ENCODE measurements at places on chromosomes 11 and 22. TPM values are rescaled to one million over a fixed set of nuclear protein-coding genes. Genes with fewer than 3 reads are reported as not detected.

DNA sequence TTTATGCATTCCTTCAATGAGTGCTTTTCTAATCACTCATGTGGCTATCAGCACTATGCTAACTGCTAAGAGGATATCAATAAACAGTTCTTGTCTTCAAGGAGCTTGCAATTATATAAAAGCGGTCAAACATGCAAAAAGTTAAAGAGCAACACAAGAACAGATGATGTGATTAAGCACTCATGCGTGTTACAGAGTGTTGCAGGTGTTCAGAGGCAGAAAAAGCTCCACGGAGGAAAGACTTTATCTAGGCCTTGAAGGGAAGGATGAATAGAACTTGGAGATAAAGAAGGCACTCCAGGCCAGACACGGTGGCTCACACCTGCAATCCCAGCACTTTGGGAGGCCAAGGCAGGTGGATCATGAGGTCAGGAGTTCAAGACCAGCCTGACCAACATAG is 13.6 kb downstream of the CD3E start:
- no peak for DNase-seq

DNA sequence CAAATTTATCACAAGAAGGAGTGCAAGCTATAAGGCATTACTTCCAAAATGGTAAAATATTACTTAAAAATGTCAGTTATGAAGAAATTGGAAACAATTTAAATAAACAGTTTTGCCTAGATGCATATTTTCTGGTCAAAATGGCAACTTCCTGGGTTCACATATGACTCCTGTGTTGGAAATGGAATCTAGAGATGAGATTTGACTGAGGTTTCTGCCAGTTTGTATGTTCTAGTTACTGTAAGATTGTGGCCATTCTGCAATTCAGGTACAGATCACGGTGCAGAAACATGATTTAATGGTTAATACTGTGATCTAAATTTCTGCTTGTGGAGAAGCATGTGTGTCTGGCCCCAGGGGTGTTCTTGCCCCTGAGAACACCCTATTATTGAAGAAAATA is 3.4 kb upstream of the OR4C6 start:
- no peak for DNase-seq

- no peak for DNase-seq
These were observed 4.6 kb upstream of the CCDC188 start for GRCh38 chr22:20155330-20156041.

GRCh38 chr11:12260731-12261521 is 116.4 kb upstream of the PARVA start:
- DNase-seq: no peak

DNA sequence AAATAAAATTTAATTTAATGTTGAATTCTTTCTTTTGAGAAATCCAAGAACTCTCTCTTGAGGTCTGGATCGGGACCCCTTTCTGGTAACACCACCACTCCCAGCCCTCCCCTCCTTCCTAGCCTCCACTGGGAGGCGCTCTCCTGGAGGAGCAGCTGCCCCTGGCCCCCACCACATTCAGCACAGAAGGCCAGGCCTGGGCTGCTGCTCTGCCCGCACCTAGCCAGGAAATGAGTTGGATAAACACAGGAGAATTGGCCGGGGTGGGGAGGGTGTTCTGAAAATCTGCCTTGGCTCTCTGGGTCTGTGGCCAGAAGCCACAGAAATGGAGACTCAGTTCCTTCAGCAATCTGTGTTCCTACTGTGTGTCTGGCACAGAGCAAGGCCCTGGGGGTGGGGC is 31.2 kb downstream of the C22orf42 start:
- DNase-seq: no peak

GRCh38 chr11:70176940-70177689 is 26.0 kb upstream of the FADD start:
- DNase-seq: no peak

DNA sequence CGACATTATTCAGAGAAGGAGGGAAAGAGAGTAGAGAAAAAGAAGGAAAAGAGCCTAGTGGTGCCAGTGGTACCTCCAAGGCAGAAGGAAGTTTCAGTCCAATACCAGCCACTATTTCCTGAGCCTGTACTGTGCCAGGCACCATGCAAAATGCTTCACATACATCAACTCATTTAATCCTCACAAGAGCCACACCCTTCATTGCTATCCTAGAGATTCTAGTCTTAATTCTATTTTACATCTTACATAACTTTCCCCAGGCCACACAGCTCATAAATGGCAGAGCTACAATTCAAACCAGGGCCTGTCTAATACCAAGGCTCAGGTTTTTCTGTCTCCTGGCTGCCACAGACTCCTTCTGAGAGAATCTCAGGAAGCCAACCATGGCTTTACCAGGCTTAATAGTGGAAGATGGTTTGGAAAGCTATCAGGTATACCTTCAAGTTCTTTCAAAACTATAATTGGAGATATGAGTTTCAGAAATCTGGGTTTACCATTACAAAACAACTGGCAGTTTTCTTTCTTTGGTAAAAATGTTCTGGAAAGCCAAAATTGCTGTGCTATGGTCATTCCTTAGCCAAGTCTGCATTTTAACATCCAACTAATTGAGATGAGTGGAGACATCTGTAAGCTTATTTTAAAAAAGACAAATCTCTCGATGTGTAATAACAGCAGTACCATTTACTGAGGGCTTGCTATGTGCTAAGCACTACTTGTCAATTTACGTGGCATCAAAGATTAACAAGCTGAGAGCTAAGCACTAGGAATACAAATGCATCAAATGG is 225.1 kb upstream of the PITPNB start:
- DNase-seq: no peak

DNA sequence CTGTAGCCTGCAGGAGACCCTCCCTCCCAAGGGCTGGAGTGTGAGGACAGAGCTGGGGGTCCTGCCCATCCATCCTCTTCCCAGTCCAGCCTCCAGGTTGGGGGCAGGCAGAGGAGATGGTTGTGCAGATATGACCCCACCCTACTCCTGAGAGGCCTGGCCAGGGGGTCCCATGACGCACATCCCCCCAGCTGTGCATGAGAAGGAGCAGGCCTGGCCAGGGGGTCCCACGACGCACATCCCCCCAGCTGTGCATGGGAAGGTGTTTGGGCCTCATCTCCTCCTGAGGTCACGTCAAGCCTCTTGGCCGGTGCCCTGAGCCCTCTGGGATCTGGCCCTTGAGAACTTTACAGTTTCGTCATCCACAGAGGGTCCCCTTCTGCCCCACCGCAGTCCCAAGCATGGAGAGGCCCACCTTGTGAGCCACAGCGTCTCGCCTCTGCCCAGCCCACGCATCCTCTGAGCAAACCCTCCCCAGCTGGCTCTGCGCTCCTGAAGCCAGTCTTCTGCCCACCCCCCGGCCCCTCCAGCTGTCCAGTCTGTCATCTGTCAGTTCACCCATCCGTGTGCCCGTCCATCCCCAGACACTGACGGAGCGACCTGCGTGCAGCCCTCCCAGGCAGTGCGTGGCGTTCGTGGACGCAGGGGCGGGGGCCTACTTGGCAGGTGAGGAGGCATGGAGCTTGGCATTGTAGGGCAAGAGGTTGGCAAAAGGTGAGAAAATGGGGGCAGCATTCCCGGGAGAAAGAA is 2.3 kb downstream of the ANO9 start:
- DNase-seq: no peak

GRCh38 chr11:123321636-123322035 is 108.4 kb upstream of the GRAMD1B start:
- DNase-seq: no peak

GRCh38 chr11:66845143-66845875 is 2.1 kb downstream of the RCE1 start:
- DNase-seq: no peak

- DNase-seq: no peak
These were observed 88.9 kb downstream of the BDNF start for GRCh38 chr11:27611390-27611789.

GRCh38 chr22:45023431-45023830 is 13.6 kb upstream of the PHF21B start:
- DNase-seq: no peak

DNA sequence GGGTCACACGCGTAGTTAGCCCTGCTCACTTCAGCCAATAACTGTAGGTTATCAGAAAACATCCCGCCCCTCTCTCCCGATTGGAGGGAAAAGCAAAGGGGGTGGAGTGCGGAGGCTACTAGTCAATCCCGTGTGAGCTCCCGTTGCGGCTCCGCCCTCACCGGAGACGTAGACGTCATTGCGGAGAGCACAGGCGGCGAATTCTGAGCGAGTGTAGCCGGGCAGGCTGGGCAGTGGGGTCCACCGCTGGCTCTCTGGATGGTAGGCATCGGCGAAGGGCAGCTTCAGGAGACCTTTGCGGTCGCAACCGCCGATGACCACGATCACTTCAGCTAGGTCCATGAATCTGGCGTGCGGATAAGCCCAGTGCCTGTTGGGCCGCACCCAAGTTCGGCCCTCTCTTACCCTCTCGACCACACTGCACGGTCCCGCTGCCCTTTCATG is 4.7 kb downstream of the KLHL35 start:
- DNase-seq: peak; percentile 93

DNA sequence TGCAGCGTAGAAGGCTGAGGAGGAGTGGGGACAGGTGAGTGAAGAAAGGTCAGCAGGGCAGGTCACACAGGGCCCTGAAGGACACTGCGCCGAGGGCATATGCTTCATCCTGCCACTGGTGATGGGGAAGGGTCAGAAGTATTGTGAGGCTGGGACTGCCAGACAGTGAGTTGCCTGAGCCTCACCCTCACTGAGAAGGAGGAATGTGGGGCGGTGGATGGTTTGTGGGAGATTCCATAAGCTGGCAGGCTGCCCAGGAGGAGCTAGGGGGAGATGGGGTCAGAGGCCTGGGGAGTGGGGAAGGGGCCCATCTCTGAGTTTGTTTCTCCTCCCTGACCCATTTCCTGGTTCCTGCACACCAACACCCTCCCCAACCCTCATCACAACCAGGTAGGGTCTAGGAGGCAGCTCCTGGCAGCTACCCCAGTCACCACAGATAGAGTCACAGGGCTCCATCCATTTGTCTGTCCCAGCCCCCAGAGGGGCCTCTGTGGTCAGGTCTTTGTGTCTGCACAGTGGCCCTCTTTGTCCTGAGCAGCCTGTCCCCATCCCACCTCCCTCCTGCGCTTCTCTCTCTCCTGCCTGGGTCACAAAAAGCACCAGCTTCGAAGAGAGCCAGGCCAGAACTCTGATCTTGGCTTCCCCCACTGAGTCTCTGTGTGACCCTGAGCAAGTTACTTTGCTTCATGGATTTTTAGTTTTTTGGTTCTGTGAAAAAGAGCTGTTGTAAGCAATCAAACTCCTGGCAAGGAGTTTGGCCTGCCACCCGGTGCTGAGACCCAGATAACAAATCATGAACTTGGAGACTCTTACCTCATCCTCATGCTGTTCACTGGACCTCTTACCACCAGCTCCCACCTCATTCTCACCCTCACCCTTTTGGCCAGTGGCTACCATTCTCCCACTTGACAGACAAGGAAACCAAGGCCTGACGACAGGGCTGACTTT is 4.6 kb upstream of the P2RY2 start:
- no peak for DNase-seq

GRCh38 chr22:31647523-31648320 is 14.3 kb downstream of the PISD start:
- DNase-seq: no peak

Gene SERPING1
- total RNA-seq: 90.0 TPM

Gene OR52L1
- not detected for total RNA-seq

Gene SCGB2A2
- total RNA-seq: not detected

Gene CCDC87
- 0.43 TPM for total RNA-seq

Gene P2RX3
- 0.48 TPM for total RNA-seq

Gene ANO3
- total RNA-seq: not detected

Gene POU2AF2
- not detected for total RNA-seq

Gene CRYBB3
- not detected for total RNA-seq

Gene ZNF280B
- 0.57 TPM for total RNA-seq

Gene CSRP3
- 2,895 TPM for total RNA-seq

Gene OR2AG1
- not detected for total RNA-seq

Gene HTR3B
- not detected for total RNA-seq

Gene MS4A1
- total RNA-seq: not detected

Gene PARVA
- 70.5 TPM for total RNA-seq

Gene CNTN5
- total RNA-seq: not detected

Gene PDE2A
- total RNA-seq: 28.8 TPM

All from cardiac septum (tissue), 1 donor.